CD4-positive, alpha-beta T cell (primary cell): ENCODE measurements at places on chromosomes 7 and 10.

- DNase-seq, result no peak
Observed at GRCh38 chr7:8278183-8278582, 16.2 kb upstream of the ICA1 start.

DNA sequence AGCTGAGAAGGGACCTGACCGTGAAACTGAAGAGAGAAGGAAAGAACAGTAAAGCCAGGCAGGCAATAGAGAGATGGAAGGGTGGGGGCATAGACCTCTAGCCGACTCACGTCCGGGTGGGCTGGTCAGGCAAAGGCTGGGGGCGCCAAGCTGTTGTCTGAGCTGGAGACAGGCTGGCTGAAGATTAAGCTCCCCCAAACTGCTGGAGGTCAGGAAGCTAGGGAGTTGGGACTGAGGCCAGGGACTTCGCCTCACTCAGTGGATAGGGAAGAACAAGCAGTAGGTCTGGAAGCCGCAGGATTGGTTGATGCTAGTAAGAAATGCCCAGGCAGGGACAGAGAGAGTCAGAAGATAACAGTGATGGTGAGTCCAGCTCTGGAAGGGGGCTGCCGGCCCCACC, 5.3 kb downstream of the PITX3 start:
- DNase-seq, result no peak

- DNase-seq, result no peak
Observed at GRCh38 chr10:73647875-73648651, 6.8 kb upstream of the MYOZ1 start.

DNA sequence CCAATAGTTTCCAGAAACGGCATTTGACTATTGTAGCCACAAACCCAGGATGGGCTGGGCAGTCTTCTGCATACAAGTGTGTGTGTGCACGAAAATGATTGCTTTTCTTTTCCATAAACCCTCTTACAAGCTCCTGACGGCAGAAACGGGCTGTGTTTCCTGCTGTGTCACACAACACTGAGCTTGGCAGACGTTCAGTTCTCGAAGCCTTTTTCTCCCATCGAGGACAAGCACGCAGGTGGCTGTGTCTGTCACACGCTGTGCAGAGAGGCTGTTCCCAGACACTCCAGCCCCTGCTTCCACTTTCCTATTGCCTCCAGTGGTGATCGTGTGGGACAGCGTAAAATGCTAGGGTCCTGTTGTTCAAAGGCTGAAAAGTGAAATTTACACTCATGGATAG, 32.1 kb downstream of the RBAK start:
- no peak for DNase-seq

DNA sequence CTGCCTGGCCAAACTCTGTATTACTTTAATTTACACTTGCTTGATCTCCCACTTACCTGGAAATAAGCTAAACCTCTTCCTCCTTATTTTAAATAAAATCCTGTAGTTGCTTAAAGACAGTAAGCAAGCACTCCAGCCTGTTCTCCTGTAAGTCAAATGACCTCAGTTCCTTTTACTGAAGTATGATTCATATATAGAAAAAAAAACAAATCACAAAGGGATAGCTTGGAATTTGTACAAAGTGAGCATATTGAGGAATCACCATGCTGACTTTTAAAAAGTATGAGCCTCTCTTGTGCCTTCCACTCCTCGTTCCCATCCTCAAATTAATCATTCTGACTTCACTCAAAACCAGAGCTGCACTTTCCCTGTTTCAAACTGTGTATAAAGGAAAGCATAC, 52.0 kb downstream of the C10orf90 start:
- no peak for DNase-seq
